Suppressor macrophage treated with lipopolysaccharide for 4 hours (primary cell): ENCODE measurements at places on chromosomes 11 and 22.

DNA sequence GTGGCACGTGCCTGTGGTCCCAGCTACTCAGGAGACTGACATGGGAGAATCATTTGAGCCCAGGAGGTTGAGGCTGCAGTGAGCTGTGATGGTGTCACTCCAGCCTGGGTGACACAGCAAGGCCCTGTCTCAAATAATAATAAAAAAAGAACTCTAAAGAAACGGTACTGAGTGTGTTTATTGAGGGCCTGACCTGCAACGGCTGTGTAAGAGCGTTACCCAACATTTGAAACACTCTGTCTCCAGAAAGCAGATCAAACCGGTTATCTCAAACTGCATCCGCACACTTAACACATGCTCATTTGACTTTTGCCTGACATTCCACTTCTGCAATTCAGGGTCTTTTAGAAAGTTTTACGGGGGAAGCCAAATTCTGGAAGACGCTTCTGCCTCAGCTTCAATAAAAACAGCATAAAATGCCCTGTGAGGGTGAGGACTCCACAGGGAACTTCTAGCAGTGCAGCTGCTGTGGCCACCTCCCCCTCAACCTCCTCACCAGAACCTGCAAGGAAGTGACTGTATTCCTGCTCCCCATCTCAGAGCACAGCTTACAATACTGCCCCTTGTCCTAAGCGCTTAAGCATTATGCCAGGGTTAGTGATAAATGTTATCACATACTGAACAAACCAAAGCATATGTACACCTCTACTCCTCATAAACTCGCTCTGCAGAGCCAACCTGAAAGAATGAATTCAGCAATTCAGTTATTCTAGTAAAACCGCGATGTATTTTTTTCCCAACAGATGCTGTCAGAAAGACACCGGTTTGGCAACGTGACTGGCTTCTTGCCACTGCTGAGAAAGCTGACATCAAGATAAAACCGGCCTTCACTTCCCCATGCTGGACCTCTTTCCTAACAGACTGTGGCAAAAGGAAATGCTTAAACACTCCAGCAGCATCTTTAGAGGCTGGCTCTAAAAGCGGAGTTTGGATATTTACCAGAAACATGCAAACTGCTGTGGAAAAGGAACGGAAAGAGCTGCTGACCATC lies 52.2 kb downstream of the PRDM10 start:
- DNase-seq: peak; percentile 87

- no peak for DNase-seq
Observed at GRCh38 chr22:43424666-43425630, 13.1 kb downstream of the MPPED1 start.

GRCh38 chr22:42860968-42861367 lies 3.9 kb upstream of the ARFGAP3 start:
- DNase-seq: no peak

GRCh38 chr11:101862391-101863233 lies 52.2 kb upstream of the CEP126 start:
- DNase-seq: no peak

- DNase-seq: no peak
Observed at GRCh38 chr22:28015676-28016601, 96.9 kb upstream of the PITPNB start.

DNA sequence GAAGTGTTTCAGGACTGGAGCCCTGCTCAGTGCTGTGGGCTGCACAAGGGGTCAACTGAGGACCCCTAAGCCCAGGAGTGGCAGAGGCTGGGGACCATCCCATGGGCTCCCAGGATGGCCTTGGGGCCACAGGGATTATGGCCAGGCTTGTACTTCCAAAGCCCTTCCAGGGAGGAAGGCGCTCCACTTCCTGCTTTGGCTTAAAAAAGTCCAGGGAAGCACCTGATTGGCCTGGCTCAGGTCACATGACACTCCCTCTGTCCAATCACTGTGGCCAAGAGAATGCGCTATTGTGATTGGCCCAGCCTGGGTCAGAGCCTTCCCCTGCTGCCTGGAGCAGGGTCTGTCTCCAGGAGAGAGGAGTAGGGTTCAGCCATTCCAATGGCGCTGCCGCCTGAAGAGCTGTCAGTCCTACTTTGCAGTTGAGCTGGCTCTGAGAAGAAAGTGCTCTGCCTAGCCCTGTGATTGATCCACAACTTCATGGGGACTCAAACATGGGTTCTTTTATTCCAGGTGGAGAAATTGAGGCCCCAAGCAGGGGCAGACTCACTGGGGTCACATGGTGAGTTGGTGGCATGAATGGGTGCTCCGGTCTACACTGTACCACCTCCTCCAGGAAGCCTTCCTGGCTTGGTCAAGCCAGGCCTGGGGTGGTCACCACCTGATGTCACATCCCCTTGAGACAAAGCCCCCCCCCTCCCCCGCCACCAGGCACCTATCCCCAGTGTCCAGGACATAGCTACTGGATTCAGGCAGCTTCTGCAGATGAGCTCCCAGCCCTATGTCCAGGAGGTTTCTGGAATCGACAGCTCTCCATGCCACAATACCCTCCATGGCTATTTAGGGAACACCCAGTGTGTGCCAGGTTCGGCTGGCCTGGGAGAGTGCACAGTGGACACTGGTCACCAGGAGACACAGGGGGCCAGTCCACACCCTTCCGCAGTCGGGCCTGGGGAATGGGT lies 48.2 kb downstream of the RTN4R start:
- no peak for DNase-seq

GRCh38 chr22:39567135-39567946 lies 3.2 kb upstream of the CACNA1I start:
- DNase-seq: no peak

GRCh38 chr11:2531987-2532703 lies 87.3 kb downstream of the KCNQ1 start:
- DNase-seq: no peak

- no peak for DNase-seq
Observed at GRCh38 chr11:110303414-110303826, 7.0 kb upstream of the RDX start.
